Neural crest cell (in vitro differentiated cells): ENCODE measurements at places on chromosomes 11 and 22. TPM values are rescaled to one million over a fixed set of nuclear protein-coding genes. Genes with fewer than 3 reads are reported as not detected.

DNA sequence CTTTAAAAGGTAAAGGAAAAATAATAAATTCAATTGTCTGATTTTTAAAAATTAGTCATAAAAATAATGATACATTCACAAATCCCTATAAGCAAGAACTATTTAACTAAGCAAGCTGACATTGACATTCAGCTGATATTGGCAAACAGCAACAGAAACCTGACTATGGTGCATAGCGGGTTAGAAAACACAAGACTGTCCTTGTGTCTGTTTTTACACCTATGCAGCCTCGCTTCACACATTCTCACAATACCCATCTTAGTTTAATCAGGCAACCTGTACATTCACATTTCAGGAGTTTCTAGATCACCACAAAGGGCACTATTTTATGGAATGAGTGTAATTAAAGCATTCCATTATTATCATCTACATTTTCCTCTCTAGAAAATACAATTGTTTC lies 737.1 kb downstream of the KCNA4 start:
- H3K4me3 ChIP-seq = no peak overlapping the region
- no peaks in the 10 kb centered on the region for H3K36me3 ChIP-seq

- H3K27me3 ChIP-seq = no peaks in the 10 kb centered on the region
- DNase-seq = no peak
- no peak overlapping the region for H3K4me3 ChIP-seq
- H3K36me3 ChIP-seq = peaks cover 5% of the 10 kb centered on the region
- H3K4me1 ChIP-seq = peaks cover 49% of the 10 kb centered on the region
Observed at GRCh38 chr11:29511394-29511793, 505.4 kb downstream of the KCNA4 start.

DNA sequence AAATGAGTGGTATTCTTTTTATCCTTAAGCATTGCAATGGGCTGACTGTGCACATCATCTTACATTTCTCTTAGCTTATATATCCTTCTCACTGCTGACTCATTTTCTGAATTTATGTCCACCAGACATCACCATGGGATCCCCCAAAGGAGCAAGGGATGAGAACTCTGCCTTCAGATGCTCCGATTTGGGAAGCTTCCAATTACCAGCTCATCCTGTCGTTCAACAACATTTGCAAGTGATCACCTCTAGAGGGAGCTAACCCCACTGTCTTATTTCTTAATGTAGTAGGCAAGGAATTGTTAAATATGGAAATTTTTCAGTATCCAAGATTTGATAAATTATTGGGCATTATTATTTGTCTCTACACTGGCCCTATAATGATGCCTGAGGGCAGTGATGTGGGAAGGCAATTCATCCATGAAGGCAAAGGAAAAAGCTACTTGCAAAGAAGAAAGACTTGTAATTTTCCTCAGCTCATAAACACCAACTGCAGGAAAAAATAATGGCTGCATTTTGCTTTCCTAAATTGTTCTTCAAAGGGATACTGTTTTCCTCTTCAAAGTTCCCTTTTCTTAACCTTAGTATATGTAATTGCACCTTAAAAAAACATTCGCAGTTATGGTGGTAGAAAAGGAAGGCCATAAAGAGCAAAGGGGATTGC lies 102.4 kb upstream of the FSHB start:
- no peak overlapping the region for H3K27ac ChIP-seq
- no peak for DNase-seq

DNA sequence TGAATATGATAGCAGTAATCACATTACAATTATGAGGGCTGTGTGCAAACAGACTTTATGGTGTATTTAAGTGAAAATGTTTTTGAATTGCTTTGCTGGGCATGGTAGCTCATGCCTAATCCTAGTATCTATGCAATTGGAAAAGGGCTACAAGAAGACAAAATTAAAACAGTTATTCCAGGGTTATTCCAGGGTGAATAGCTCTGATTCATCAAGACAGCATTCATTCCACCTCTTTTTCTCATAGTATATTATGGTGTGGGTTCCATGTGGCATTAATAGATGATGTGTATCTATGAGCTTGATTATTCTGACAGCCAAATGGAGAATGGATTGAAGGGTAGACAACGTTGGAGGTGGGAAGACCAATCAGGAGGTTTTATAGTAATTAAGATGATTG lies 12.1 kb upstream of the SIDT2 start:
- no peaks in the 10 kb centered on the region for H3K27me3 ChIP-seq
- no peak overlapping the region for H3K4me3 ChIP-seq
- peaks cover 9% of the 10 kb centered on the region for H3K36me3 ChIP-seq
- peaks cover 6% of the 10 kb centered on the region for H3K4me1 ChIP-seq

- no peak overlapping the region for H3K27ac ChIP-seq
- DNase-seq = no peak
- H3K36me3 ChIP-seq = no peaks in the 10 kb centered on the region
- H3K27me3 ChIP-seq = peaks cover 79% of the 10 kb centered on the region
- no peak overlapping the region for H3K4me3 ChIP-seq
Observed at GRCh38 chr11:7220636-7221035, 31.1 kb upstream of the SYT9 start.

DNA sequence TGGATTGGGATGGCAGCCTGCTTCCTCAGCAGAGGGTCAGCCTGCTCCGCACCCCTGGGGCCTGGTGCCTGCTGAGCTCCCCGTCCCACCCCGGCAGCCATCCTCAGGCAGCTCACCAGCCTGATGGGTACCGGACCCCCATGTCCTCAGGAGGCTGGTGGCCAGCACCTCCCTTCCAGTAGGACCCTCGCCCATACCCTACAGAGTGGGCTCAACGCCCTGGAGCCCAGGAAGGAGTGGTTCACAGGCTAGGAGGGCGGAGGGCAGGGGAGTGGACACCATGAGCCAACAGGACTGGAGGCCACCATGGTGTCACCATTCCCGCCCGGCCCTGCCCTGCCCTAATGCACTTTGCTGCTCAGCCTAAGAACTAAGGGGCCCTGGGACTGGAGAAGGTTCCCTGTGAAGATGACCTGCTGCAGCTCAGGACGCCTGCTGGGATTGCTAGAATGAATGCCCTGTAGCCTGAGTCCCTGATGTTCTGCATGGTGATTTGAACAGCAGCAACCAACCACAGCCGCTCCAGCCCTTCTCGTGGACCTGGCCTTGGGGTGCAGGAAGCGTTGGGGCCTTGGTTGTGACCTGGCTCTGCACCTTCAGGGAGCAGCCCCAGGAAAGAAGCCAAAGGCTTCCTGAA lies 1080.8 kb downstream of the BRD1 start:
- no peak for DNase-seq
- H3K27me3 ChIP-seq = no peaks in the 10 kb centered on the region
- no peak overlapping the region for H3K27ac ChIP-seq
- H3K36me3 ChIP-seq = no peaks in the 10 kb centered on the region
- H3K4me3 ChIP-seq = no peak overlapping the region
- no peaks in the 10 kb centered on the region for H3K4me1 ChIP-seq

DNA sequence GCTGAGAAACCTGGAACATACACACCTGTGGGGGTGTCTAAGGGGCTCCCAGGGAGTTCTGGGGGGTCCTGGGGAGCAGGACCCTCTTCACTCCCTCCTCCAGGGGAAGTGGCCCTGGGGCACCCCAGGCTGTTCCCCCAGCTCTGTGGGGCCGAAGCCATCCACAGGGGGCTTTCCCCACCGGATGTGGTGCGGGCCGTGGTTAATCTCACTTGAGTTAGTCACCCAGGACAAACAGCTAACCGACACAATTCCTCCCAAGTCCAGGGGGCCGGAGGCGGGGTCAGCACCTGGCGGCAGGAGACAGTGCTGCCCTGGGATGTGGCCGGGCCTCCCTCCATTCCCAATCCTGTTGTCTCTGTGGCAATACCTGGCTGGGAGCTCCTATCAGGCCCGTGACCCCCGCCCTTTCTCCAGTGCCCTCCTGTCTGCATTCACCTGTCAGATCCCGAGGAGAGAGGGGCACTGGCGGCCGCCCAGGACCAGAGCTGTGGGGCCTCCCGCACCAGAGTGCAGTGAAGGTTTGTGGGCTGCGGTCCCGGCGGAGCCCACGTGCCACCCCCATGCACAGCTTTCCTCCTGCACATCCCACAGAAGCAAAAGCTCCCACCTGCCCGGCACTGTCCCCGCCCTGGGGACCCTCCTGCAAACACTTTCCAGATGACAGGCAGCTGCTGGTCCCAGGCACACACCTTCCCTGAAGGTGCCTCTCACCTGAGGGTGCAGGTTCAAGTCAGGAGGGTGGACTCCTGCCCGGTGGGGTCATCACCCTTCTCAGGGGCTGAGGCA lies 5.2 kb upstream of the MUC5AC start:
- no peak overlapping the region for H3K4me3 ChIP-seq
- H3K27ac ChIP-seq = no peak overlapping the region
- peaks cover 4% of the 10 kb centered on the region for H3K4me1 ChIP-seq

DNA sequence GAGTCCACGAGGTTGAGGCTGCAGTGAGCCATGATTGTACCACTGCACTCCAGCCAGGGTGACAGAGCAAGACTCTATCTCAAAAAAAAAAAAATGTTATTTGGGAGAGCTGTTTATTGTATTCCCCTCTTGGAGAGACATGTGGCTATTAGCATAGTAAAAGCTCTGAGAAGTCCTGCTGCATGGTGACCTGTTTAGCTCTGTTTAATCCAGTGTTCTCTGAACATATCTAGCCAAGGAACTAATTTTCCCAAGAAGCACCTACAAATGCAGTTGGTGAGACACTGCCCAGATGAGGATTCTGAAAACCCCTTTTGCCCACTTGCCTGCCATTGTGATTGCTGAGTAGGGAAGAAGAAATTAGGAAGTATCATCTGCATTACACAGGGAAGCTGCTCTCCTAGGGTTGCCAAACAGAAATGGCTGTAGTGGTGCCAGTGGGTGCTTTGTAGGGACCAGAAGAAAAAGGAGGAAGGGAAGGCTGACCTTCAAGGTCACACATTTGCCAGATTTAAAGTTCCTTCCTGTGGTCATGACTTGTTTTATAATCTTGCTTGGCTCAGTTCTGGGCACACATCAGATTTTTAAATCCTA lies 15.7 kb downstream of the TIMP3 start:
- DNase-seq = no peak
- peak overlapping the region; percentile 68 for H3K27ac ChIP-seq
- no peaks in the 10 kb centered on the region for H3K36me3 ChIP-seq
- no peak overlapping the region for H3K4me3 ChIP-seq

- peaks cover 86% of the 10 kb centered on the region for H3K4me1 ChIP-seq
- H3K27ac ChIP-seq = no peak overlapping the region
- no peak overlapping the region for H3K4me3 ChIP-seq
- no peaks in the 10 kb centered on the region for H3K27me3 ChIP-seq
- no peak for DNase-seq
- no peaks in the 10 kb centered on the region for H3K36me3 ChIP-seq
Observed at GRCh38 chr11:44829838-44830237, 103.1 kb downstream of the TSPAN18 start.

DNA sequence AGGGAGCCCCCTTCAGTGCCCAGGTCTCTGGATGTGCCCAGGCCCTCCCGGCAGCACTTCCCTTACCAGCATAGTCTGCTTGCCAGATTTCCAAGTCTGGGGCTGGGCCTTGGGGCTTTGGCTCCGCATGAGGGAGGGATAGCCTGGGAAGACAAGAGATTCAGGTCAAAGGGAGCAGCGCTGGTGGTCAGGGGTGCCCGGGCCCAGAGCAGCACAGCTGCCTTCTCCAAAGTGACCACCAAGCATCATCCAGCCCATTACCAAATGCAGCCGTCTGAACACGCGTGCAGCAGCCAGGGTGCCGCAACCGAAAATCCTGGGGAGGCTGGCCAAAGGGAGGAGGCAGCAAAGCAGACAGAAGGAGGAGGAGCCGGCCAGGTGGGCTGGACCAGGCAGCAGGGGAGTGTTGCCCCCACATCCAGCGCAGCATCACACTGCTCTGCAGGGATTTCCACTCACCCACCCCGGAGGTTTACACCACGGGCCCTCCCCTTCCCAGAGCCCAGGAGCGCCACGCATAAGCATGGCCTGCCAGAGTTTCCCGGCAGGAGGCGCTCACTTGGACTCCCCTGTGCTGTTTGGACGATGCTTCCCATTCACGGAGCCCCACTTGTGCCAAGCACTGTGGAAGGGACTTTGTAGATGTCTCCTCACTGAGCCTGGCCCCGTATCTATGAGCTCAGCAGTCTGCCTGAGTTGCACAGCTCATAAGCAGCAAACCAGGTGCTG lies 22.5 kb downstream of the TRIM29 start:
- H3K27ac ChIP-seq = no peak overlapping the region
- DNase-seq = no peak
- H3K27me3 ChIP-seq = peaks cover 3% of the 10 kb centered on the region

- H3K36me3 ChIP-seq = no peaks in the 10 kb centered on the region
- no peak for DNase-seq
- H3K27me3 ChIP-seq = no peaks in the 10 kb centered on the region
- H3K27ac ChIP-seq = no peak overlapping the region
- no peak overlapping the region for H3K4me3 ChIP-seq
Observed at GRCh38 chr11:95732930-95733602, 56.5 kb downstream of the FAM76B start.

DNA sequence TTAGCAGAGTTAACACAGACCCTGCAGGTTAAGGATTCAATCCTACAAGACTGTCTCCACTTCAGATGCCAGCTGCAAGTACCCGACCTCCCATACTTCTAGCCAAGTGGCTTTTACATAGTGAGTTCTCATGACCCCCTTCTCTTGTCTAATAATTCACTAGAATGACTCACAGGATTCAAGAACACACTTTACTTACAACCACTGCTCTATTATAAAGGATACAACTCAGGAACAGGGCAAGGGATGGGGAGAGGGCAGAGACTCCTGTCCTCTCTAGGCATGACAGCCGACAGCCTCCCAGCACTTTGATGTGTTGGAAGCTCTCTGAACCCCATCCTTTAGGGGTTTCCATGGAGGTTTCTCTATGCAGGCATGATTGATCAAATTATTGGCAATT lies 60.0 kb downstream of the MYO18B start:
- H3K27me3 ChIP-seq = peaks cover 53% of the 10 kb centered on the region
- H3K36me3 ChIP-seq = no peaks in the 10 kb centered on the region
- H3K4me1 ChIP-seq = no peaks in the 10 kb centered on the region
- H3K27ac ChIP-seq = no peak overlapping the region
- no peak overlapping the region for H3K4me3 ChIP-seq

DNA sequence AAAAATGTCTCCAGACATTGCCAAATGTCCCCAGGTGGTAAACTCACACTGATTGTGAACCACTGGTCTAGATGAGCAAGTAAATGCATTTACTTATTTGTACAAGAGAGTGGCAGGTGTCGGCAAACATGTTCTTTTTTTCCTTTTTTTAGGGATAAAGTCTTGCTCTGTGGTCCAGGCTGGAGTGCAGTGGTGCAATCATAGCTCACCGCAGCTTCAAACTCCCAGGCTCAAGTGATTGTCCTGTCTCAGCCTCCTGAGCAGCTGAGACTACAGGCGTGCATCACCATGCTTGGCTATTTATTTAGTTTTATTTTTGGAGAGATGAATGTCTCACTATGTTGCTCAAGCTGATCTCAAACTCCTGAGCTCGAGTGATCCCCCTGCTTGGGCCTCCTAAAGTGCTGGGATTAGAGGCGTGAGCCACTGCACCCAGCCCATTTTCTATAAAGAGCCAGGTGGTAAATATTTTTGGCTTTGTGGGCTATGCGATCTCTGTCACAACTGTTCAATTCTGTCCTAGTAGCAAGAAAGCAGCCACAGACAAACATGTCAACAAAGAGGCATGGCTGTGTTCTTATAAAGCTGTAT lies 1.4 kb downstream of the VPREB1 start:
- peaks cover 90% of the 10 kb centered on the region for H3K27me3 ChIP-seq
- no peaks in the 10 kb centered on the region for H3K36me3 ChIP-seq
- no peaks in the 10 kb centered on the region for H3K4me1 ChIP-seq
- DNase-seq = no peak

Gene CDCA5
- 83.1 and 84.8 TPM in 2 replicates for total RNA-seq

Gene FAM83F
- 2.8 and 3.1 TPM in 2 replicates for total RNA-seq

Gene MAJIN
- total RNA-seq = not detected in 2 replicates

Gene MEI1
- 0.16 and 0.48 TPM in 2 replicates for total RNA-seq
